Umbilical cord (tissue), 2 donors: ENCODE measurements at places on chromosomes 1 and 21. TPM values are rescaled to one million over a fixed set of nuclear protein-coding genes. Genes with fewer than 3 reads are reported as not detected.

CLCA2 gene
- total RNA-seq: 11.3 TPM

DNA sequence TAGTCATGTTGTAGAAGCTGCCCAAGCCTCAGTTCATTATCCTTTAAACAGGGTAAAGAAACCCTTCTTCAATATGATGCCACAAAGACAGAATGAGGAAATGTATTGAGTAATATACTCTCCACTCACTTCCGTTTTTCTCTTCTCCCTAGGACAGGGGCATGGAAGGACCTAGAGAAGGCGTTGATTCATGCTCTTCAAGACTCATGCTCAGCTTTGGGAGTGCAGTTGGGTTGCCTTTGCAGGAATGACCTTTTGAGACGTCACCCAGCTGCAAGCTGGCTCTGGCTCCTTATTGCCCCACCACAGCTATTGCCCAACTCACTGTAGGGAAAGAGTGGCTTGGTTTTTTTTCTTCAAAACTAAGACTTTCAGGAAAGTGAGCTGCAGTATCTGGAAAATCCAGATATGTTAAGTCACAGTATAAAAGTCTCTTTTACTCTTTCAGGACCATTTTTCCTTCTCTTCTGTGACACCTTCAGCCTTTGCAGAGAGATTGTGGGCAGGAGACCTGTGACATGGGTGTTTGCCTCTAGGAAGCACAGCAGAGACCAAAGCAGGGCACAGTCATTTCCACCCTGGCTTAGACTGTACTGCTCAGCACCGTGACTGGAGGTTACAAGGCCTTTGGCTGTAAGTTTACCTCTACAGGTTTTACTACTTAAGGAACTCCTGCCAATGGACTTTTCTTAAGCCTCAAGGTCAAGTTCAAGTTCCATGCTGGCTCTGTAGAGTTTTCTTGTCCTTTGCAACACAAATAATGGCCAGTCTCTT is 39.5 kb downstream of the XCL2 start:
- no peak for DNase-seq

GRCh38 chr1:187300081-187300480 is 471.3 kb downstream of the PLA2G4A start:
- DNase-seq: peak; percentile 3

GRCh38 chr21:33394260-33394659 is 9.0 kb upstream of the IFNGR2 start:
- peak; percentile 39 for DNase-seq

L1TD1 gene
- total RNA-seq: 4.6 TPM

DNA sequence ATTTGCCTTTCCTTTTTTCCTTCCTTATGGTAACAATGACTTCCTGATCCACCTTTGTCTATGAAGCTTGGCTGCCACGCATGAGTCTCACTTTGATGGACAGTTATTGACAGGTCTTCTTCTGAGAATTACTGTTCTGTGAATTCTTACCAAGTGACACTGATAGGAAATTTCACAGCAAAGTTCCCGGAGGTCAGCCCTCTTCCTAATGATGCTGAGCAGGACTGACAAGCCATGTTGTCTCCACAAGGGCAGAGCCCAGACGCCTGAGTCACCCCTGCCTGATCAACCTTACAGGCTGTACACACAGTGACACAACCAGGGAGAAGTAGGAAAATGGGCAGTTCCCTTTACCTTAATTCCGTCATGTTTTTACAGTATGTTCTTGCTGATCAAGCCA is 44.2 kb downstream of the ZC3H11B start:
- DNase-seq: no peak

VTCN1 gene
- 0.96 TPM for total RNA-seq

DNA sequence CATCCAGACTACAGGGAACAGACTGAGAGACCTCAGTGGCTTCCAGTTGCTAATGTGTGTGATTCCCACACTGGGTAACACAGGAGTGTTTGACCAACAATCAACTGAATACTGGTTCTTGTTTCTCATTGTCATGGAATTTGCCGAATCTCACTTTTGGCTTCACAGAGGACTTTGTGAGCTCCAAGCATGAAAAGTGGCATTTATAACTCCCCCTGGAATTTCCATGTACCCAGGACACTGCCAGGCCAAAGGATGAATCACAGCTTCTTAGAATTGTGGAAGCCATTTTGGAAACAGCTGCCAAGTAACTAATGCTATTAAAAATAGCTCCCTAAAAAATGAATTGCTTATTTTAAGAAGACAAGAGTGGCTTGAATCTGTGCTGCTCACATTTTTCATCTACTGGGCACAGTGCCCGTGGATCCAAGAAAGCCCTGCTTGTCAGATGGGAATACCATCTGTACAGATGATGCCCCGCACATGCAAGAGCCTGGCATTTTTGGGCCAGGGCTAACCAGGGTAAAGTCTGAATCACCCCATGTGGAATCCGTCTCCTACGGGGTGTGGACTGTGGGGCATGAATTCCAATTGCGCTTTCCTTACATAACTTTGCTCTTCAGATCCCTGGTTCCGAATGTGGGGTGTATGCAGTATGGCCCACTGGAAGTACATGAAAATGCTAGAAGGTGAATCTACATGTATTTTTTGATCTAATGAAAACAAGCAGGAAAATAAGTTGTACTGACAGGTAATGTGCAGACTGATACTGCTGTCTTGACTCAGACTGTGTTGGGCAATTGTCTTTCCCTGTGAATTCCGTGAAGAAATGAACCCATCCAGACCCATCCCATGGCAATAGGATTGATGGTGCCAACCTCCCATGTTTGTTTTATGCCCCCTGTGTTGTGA is 487.3 kb downstream of the SIPA1L2 start:
- peak; percentile 80 for DNase-seq

DNA sequence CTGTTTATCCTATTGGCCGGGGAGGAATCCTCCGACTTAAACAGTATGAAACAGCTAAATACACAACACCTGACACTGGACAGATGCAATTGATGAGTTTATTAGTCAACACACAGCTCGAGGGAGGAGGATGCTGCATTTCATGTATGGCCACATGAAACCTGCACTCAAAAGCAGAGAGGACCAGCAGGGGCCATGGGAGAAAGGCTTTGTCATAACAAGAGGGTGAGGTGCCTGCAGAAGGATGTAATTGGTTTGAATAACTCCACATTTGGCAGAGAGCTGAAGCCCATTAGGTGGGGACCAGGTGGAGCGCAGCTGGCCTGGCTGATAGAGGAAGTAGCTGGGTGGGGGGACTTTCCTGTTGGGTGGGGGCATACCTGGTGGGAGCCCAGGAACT is 599.1 kb downstream of the PTPRU start:
- DNase-seq: no peak

TSPAN2 gene
- total RNA-seq: 28.2 TPM

GRCh38 chr21:45293220-45293725 is 5.6 kb upstream of the POFUT2 start:
- peak; percentile 67 for DNase-seq

DNA sequence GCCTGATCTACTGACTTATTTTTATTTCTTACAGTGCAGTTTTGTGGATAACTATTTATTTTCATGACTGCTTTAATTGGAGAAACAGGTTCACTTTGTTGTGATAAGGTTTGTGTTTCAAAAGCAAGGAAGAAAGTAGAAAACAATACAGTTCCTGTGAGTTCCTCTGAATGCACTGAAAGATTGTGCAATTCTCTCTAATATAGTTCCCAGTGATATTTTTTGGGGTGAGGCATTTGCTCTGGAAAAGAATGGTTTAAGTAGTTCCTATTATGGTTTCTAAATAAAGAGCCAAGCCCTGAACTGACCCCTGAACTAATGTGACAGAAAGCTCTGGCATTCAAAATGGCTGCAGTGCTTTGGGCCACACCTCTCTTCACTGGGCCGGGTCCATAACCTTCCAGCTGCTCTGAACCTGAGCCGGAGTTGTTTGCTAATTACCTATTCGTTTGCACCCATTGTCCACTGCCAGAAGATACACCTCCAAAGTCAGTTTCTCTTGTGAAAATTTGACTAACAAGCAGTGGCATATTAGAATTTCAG is 56.6 kb upstream of the VTCN1 start:
- no peak for DNase-seq

OLFML3 gene
- total RNA-seq: 370 TPM

TMPRSS15 gene
- 2.6 TPM for total RNA-seq

COL8A2 gene
- 110 TPM for total RNA-seq

AK5 gene
- 9.9 TPM for total RNA-seq

DNA sequence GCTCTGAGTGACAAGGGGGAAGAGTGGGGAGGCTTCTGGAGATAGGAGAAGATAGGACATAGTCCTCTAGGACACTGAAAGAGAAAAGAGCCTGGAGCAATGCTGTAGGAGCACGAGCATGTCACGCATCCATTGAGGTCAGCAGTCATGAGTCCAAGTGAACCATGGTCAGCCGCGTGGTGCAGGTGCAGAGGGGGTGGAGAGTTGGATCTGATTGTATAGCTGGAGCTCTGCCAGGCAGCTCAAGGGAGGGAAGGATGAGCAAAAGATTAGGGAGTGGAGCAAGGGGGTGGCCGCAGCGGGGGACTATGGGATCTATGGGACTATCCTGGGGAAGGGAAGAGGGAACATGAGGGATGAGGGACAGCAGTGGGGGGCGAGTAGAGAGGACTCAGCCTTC is 14.0 kb downstream of the PADI1 start:
- DNase-seq: no peak

GRCh38 chr1:151062741-151063371 is 2.7 kb downstream of the MLLT11 start:
- peak; percentile 82 for DNase-seq

GUCA2B gene
- not detected for total RNA-seq

- DNase-seq: peak; percentile 89
These were observed 155.9 kb upstream of the RUNX1 start for GRCh38 chr21:35204850-35205541.

DNA sequence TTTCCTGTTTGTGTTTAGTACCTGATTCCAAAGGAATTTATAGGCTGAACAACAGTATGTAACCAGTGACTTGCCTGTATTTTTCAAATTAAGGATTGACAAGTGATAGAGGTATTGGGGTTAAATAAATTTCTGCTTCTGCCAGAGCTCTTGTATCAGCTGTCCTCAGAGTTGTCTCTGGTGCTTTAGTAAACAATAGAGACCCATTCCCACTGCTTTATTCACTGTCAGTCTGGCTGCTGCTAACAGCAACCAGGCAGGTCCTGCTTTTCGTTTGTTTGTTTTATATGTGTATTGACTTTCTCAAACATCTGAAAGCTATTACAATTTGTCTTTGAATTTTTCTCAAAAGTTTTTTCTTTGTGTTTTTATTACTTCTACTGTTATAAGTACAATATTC is 76.1 kb downstream of the OLFM3 start:
- DNase-seq: no peak

CAPN8 gene
- total RNA-seq: 1.7 TPM

DNA sequence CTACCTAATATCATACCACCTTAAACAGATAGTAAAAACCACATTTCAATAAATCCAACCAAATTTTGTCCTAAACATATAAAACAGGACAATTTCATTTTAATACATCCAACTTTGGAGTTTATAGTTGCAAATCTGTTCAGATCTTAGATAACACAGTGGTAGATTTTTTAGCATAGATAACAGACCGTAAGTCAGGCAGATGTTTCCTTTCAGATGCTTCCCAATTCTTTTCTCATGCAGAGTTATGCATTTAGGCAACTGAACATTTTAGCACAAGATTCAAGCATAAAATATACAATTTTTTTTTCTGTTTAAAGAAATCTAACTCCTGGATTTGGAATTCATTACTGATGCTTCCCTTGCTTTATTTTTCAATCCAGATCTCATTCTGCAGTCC is 156.5 kb upstream of the ZNHIT6 start:
- peak; percentile 36 for DNase-seq

- DNase-seq: peak; percentile 79
These were observed 185.6 kb downstream of the RHOU start for GRCh38 chr1:228920831-228921230.

GRCh38 chr1:220219865-220220698 is 52.2 kb downstream of the RAB3GAP2 start:
- no peak for DNase-seq

DNA sequence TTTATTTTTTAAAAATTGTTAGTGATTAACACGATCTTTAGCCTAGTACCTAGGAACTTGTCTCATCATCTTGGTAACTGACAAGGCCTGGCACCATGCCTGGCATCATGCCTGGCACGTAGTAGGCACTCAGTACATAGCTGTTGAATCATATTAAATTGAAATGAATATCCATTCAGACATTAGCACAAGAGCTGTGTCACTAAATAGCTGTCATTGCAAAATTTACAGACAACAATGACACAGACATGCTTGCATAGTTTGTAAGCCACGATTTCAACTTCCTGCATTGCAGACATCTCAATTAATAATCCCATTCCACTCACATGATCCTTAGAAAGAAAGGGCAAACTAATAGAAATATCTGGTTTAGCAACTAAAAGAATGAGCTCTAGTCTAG is 15.4 kb upstream of the PHACTR4 start:
- no peak for DNase-seq

FAM151A gene
- total RNA-seq: not detected

VSIG8 gene
- total RNA-seq: not detected

DNA sequence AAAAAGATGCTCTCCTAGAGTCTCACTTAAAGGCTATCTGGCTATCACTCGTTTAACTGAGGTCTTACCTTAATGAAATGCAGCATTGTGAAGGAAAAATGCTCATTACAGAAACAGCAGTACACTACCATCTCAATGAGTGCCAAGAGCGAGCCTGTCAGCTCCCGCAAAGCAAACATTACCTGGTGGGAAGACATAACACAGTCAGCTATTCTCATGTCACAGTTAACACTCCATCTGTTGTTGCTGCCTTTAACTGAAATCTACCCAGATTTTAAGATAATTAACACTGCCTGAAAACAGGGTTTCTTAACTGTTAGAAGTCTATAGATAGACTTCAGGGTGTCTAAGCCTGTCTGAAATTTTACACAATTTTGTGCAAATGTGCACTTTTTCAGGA is 39.1 kb downstream of the PCSK9 start:
- DNase-seq: no peak

DNA sequence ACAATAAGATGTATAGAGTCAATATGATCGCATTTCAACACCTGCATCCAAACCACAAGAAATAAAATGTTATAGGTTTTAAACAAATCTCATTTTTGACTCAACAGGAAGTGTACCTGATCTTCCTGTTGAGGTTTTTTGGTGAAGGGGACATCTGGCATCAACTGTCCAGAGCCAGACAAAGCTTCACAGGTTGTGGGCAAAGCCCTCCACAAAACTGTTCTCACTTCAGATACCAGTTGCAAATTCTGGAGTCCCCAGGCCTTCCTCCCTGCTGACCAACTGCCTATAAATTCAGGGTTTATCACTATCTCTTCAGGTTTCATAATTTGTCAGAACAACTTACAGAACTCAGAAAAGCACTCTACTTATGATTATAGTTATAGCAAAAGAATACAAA is 326.1 kb upstream of the CAMK1G start:
- DNase-seq: no peak

IVL gene
- 14.2 TPM for total RNA-seq

- no peak for DNase-seq
These were observed 43.3 kb downstream of the COQ8A start for GRCh38 chr1:226983247-226983991.

FBXO44 gene
- 7.9 TPM for total RNA-seq

DNA sequence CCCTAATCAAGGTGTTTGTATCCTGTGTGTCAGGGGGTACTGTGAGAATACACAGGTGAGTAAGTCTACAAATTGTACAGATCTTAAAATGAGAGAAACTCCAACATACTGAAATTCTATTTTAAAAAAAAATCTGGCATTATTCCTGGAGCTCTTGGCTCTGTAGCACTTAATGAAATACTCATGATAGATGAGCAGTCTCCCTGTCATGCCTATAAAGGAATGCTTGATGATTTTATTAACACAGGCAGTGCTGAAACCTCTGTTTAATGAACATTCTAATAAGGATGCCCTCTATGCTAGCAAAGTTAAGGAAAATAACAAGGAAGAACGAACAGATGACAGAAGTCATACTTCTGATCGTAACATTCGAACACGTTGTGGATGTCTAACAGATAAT is 233.9 kb upstream of the NEGR1 start:
- peak; percentile 18 for DNase-seq

BRDT gene
- not detected for total RNA-seq
